HFFc6 (cell line): ENCODE measurements at places on chromosomes 3 and 15.

GRCh38 chr3:99845331-99845730, 27.7 kb downstream of the CMSS1 start:
- no peak for DNase-seq

- no peak for DNase-seq
These were observed 8.6 kb upstream of the CBLB start for GRCh38 chr3:105877336-105877910.

GRCh38 chr15:31268911-31269784, 57.5 kb upstream of the KLF13 start:
- DNase-seq, result no peak

DNA sequence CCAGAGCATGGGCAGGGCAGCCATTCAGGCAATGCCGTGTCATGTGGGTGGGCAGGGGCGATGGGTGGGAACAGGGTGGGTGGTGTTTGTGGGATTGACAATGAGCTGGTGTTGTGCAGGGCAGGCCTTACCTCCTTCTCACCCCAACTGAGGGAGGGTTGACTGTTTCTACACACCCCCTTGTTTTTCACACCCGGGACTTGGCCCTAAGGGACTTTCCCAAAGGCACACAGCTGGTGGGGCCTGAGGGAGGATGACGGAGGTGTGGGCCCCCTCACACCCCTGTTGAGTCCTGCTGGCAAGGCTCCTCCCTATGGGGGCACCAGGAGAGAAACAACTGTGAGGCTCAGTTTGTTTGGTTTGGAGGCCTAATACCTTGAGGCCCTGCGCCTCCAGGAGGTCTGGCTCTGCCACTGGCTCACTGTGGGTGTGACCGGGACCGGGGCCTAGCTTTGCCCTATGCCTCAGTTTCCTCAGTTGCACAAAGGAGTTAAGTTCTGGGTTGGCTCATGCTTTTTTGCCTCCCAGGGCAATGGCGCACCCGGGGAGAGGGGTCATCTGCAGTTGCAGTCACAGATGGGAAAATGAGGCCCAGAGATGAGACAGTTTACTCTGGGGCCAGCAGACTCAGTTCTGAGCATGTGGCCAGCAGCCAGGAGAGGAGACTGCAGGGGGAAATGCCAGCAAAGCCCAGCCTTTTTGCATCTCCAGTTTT, 5.1 kb upstream of the DNAH1 start:
- DNase-seq, result no peak

GRCh38 chr3:134253475-134254226, 3.0 kb upstream of the RYK start:
- no peak for DNase-seq
